ENCODE measurements at places on chromosomes 5 and 9.

DNA sequence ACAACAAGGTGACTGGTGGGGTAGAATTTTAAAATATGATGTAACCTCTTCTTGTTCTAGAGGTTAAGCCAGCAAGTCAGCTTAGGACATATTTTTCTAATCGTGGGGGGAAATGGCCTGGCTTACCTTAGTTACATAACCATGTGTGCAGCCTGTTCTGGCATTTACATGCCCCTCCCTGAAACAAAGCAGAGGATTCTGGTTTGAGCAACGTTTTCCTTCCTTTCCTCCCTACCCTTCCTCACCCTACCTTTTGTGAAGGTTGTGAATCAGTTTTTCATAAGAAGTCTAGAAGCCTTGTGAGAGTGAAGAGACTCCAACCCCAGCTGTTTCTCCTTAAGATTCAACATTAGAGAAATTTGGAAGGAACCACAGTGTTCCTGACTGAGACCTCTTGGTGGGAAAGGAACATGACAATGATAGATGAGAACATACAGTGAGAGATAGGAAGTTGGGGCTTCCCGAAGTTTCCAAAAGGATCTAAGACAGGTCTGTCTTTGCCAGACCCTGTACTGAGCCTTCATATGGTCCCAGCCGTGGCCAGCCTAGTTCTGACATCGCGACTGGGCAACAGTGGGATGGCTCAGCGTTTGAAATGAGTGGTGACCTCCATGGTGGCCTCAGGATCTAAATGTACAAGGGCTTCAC, 365.2 kb downstream of the SPATA31D1 start:
- no peak for DNase-seq

GRCh38 chr9:68552700-68553476, 12.2 kb upstream of the TMEM252 start:
- no peak for DNase-seq

- no peak for DNase-seq
These were observed 107.2 kb upstream of the TXNDC8 start for GRCh38 chr9:110444911-110445310.

DNA sequence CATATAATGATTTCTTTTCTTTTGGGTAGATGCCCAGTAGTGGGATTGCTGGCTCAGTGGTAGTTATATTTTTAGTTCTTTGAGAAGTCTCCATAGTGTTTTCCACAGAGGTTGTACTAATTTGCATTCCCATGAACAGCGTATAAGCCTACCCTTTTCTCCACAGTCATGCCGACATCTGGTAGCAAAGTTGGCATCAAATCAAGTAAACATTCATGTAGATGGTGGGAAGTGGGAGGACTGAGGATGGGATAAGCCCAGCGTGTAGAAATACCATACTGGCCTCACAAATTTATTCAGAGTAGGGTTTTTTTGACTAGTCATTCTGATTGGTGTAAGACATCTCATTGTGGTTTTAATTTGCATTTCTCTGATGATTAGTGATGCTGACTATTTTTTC, 115.4 kb downstream of the EGFLAM start:
- DNase-seq, result peak; percentile 87

DNA sequence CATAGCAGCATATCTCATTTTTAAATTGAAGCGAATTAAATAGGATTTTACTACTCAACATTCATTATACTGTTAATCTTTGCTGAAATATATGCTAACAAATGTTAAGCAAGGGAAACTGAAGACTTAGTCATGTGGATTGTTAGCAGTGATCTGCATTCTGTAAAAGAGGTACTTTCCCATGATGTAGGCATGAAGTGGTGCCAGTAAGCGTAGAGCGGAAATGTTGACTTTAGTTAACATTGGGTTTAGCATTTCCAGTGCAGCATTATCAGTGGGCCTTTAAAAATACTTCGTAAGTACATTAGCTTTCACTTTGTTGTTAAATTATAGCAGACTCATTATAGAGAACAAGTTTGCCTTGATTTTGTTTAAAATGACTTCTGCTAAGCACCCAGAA, 130.3 kb downstream of the CDC42SE2 start:
- DNase-seq, result no peak

- DNase-seq, result no peak
These were observed 2.2 kb upstream of the EXOSC3 start for GRCh38 chr9:37787059-37787458.

DNA sequence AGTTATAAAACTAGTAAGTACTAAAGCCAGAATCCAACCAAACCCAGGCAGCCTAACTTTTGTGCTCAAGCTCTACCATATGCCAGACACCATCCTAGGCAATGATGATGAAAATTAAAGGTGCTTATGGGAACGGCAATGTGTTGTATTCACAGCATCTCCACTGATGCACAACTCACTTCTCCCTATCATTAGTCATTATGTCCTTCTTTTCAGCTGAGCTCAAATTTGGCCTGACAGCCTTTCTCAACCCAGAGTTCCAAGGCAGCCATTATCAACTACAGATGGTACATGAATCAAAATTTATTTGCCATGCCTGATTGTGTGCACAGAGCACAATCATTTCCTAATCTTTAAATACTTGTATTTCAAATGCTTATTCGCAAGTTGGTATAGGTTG, 121.6 kb upstream of the TNPO1 start:
- no peak for DNase-seq

DNA sequence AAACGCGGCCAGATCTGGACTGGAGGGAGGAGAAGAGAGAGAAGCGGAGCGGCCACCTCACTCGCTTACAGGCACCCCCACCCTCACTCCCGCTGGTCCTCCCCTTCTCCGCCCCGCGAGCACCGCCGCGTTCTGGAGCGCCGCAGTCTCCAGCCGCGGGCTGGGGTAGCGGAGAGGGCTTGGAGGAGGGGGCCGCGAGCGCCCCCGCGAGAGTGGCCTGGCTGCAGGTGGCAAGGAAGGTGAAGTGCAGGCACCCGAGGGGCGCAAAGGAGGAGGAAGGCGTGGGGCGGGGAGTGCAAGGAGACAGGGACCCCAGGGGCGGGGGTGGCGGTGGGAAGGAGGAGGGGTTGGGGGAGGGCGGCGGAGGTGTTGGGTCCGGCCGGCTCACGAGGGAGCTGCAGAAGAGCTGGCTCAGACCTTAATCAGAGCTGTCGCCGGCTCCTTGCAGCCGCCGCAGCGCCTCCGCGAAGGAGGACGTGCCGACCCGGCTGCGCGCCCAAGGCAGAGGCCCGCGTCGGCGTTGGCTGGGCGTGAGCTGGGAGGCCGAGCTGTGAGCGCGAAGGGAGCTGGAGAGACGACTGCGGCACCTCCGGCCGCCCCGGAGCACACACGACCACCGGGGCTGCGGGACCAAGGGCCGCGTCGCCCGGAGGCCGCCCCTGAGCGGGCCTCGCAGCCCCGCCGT, at the start of gene DMRT3:
DMRT3 (plus strand) TSS at position 398 of the 685 bp plus-strand sequence. CDS start 347 bp downstream, outside the sequence.
- no peak for DNase-seq

- no peak for DNase-seq
These were observed 56.8 kb downstream of the ANGPTL2 start for GRCh38 chr9:127065592-127065991.

DNA sequence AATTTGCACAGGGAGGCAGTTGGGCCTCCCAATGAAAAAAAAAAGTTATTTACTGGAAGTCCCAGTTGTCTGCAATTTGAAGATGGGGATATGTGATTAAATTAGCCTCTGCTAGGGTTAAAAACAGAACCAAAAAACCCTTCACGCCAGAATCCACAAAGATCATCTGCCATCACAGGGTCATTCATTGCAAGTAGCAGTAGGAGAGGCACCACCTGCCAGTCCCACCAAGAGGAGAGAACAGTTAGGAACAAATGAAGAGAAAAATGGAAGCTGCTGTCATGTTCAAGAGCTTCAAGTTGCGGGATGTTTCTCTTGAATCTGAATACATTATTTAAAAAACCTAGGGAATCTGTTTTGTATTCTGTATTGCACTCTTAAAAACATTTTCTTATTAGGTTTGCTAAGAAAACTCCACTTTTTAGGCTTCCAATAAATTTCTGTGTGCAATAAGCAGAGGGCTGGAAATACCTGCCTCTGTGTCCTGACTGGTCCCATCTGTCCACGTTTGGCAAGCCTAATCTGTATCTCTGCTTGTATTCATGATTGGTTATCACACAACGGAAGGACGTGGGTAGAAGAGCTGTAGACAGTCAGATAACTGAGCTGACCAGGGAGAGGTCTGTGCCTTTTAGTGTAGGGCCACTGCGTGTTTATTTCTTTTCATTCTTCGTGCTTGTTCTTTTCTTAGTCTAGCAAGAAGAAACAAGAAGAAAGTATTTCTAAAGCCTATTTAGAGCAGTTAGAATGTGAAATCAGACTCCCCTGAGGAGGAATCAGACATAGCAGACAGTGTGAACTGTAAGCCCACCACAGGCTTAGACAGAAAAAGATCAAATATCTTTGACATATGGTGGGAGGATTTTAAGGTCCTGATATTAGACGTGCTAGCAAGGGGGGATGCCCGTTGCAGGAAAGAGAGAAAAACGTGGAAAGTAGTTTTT, 630.6 kb upstream of the SEMA6A start:
- no peak for DNase-seq

DNA sequence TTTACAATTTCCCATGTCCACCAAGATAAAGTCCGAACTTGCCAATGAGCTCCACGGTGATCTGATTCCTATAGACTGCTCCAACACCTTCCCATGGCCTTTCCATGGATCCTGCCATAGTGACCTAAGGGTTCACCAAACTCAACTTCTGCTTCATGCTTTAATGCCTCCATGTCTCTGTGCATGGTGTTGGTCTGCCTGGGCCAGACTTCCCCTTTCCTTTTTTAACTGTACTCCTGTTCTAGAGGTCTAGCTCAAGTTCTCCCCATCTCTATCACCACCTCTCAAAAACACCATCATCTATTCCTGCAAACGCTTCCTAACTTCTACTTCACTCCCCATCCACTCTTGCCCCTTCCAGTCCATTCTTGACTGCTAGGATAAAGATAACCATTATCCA, 14.8 kb upstream of the SMARCA2 start:
- no peak for DNase-seq

DNA sequence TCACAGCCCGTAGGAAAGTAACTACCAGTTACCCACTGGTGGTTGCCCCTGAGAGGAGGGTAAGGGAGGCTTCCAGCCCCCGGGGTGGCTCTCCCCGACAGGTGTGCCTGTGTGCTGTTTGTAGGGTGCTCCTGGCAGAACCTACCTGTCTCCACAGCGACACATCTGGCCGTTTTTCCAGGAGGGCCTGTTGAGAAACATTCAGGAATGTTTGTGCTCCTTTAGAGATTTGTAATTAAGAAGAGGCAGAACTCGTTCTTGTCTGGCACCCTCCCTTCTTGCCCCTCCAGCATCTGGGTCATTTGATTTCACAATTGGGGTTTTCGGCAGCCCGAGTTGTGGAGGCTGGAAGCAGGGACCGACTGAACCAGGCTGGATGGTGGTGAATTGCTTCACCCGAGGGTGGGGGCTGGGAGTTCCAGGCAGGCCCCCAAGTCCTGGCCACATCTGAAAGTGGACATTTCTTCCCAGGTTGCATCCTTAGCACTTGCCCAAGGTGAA, 74.2 kb downstream of the WWC1 start:
- no peak for DNase-seq

- DNase-seq, result no peak
These were observed 11.5 kb downstream of the ANXA1 start for GRCh38 chr9:73162987-73163768.

- no peak for DNase-seq
These were observed 3.9 kb downstream of the CCDC183 start for GRCh38 chr9:136799854-136800657.

DNA sequence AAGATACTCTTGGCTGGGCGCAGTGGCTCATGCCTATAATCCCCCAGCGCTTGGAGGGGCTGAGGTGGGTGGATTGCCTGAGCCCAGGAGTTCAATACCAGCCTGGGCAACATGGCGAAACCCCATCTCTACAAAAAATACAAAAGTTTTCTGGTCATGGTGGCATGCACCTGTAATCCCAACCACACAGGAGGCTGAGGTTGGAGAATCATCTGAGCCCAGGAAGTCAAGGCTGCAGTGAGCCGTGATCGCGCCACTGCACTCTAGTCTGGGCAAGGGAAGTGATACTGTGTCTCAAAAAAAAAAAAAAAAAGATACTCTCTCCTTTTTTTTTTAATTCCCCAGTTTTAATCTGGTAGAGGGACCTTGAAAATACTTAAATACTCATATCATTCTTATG, 15.0 kb downstream of the ANKRD33B start:
- DNase-seq, result no peak

DNA sequence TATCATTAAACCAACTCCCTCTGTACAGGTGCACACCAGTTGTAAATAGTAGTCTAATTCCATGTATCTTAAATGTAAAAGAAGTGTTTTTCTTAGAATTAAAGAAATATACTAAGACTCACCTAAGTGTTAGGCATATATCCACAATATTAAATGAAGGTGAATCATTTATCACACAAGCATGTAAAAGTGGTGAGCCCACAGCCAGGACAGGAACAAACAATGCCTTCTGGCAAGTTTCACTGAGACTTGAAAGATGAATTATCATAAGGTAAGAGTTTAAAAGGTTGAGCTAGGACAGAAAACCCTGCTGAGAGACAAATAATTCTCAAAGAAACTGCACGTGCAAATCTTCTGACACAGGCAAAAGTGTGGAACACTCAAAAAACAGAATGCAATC, 832.5 kb downstream of the TAF11L14 start:
- no peak for DNase-seq

DNA sequence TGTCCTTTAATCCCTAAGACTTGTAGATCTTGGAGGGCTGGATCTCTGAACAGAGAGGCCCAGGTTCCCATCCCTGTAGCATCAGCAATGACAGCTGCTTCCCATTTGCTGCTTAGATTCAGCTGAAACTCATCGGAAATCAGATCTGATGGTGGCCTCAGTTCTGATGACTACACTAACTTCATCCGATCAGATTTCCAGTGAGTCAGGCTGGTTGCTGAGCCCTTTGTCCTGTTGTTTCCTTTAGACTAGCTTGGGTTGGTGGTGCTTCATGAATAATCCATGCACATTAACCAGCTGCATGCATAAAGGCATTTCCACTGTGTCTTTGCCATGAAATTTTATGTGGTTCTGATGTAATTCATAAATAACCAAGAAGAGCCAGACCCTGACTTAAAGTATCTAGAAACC, 195.2 kb upstream of the TUT7 start:
- no peak for DNase-seq

- no peak for DNase-seq
These were observed 11.3 kb upstream of the RIOK2 start for GRCh38 chr5:97194366-97194765.

GRCh38 chr9:19642256-19642655, 146.6 kb downstream of the SLC24A2 start:
- DNase-seq, result no peak

Measured in brain pericyte (primary cell).